ENCODE measurements at places on chromosomes 11 and 22.

- peak; percentile 32 for DNase-seq
These were observed 18.4 kb downstream of the SELENOO start for GRCh38 chr22:50218996-50219727.

- no peak for DNase-seq
These were observed 947.8 kb upstream of the CCDC90B start for GRCh38 chr11:84234011-84234410.

GRCh38 chr11:66314561-66315497 lies 2.0 kb downstream of the CD248 start:
- no peak for DNase-seq

DNA sequence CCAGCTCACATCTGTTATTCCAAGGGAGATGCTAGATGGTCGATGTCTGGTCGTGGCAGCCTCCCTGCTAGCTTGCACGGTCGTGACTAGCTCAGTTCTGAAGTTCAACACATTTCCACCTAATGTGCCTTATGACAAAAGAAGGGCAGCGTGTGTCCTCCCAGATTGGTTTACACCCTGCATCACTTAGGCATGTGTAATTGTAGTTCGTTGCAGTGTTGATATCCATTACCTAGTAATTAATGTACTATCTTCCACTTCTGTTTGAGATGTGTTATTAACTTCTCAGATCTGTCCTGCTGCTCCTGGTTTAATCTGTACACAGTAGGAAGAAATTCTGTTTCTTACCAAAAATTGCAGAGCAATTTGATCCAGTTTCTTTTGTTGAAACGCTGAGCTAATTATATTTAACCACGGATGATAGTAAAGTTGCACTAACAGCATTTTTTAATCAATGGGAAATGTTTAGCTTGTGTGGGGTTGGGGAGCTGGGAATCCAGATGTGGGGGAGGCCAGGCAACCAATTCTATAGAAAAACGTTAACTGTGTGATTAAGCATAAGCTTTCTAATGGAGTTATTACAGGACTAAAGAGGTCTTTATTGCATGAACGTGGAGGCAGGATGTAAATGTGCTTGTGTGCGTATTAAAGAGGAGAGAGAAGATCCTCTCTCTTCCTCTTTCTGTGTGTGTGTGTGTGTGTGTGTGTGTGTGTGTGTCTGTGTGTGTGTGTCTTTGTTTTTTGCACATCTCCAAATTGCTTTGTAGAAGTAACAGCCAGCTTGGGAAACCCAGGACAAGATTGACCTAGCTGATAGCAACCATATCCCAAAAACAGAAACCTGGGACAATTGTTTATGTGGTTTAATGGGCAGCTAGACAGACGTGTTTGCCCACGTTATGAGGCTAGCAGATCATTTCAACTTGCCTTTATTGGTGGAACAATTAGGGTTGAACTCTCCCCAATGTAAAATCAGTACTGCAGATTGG lies 145.7 kb upstream of the TTC12 start:
- no peak for DNase-seq

DNA sequence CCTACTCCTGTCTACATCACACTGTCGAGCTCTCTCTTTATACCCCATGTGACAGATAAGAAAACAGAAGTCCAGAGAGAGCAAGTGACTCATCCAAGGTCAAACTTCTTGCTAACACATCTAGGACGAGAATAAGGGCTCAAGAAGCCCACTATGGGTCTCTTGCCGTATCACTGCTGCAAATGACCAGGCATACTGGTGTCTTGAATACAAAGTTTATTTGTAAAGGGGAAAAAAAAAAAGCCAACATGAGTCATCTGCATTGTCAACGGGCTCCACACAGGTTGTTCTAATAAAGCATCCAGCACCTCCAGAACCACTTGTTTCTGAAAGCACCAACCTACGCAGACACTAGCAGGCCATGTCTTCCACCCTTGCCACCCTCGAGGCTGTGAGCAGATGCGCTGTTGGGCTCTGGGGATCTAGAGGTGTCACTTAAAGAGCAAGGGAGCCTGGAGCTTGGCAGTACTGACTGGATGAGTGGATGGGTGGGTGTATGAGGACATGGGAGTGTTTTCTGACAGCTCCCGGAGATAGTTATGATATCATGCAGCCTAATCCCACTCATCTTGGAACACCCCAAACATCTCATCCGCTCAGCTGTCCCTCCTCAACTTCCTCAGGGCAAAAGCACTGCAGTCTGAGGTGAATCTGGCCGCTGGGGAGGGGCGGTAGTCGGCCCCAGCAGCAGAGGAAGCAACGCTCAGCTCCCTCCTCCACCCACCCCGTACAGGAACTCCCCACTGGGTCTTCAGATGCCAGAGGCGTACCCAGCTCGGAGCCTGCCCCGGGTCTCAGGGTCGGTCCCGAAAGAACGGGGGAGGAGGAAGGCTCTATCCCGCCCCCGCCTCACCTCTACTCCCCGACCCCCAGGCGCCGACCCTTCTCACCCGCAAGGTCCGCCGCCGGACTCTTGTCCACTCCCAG lies 1.0 kb downstream of the SMCO4 start:
- peak; percentile 62 for DNase-seq

- DNase-seq: no peak
These were observed 4220.0 kb upstream of the OR11H1 start for GRCh38 chr22:11307998-11308397.

DNA sequence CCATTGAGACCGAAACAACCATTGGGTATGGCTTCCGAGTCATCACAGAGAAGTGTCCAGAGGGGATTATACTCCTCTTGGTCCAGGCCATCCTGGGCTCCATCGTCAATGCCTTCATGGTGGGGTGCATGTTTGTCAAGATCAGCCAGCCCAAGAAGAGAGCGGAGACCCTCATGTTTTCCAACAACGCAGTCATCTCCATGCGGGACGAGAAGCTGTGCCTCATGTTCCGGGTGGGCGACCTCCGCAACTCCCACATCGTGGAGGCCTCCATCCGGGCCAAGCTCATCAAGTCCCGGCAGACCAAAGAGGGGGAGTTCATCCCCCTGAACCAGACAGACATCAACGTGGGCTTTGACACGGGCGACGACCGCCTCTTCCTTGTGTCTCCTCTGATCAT lies 20.5 kb downstream of the KCNJ5 start:
- DNase-seq: no peak

DNA sequence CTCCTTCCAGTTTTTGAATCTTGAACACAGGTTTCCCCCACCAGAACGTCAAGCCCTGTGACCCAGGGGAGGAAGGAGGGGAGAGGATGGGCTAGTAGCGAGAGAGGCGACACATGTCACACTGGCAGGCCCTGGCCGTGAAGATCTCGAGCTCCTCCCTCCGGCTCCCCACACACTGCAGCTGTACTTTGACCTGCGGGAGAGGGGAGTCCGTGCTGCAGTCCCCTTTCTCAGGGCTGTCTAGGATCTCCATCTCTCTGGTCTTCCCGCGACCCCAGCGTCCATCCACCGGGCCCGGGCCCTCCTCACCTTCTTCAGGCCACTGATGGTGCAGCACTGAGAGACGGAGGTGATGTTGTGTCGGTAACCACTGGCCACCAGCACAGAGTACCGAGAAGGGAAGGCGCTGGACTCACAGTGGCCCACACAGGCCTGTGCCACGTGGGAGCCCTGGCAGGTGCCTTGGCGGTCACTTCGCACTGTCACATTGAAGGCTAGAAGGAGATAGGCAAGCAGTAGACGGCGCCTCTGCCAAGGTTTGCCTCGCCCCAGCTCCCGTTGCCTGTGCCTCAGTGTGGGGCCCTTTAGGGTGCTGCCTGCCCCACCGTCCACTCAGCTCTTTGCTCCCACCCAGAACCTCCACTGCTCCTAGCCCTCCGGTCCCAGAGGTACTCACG lies 873 bp downstream of the GPHA2 start:
- DNase-seq: peak; percentile 67

DNA sequence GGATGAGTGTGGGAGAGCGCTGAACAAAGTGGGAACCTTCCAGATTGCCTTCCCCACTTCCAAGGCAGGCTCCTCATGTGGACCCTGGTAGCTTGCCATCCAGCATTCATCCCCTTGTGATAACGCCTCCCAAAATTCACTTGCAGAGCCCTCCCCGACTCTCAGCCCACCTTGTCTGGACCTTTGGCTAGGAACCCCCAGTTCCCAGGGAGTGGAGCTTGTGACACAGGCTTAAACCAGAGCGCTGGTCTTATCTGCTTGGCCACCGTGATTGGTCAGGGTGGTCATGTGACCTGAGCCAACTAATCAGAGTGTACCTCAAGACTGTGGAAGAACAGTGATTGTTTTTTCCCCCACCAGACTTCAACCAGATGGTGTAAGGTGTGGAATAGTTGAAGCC lies 9.6 kb upstream of the SLC35C1 start:
- DNase-seq: no peak

- no peak for DNase-seq
These were observed 26.8 kb upstream of the CACNG2 start for GRCh38 chr22:36730176-36730858.

DNA sequence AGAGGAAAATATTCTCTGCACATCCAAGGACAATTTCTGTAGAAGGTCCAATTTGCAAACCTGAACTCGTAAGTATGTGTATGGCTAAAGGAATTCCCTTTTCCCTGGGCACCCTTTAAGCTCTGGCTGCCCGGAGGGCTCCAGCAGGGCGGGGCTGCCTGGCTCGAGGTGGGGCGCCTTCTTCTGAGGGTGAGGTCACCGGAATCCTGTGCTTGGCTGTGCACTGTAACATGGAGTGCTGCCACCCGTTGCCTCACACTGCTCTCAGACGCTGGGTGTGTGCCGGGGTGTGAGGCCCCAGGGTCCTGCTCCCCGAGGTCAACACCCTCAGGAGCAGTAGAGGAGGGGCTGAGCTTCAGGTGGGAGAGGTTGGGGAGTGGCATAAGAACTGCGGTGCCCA lies 61.5 kb downstream of the SYN3 start:
- DNase-seq: no peak

- DNase-seq: no peak
These were observed 100.5 kb upstream of the IGLL5 start for GRCh38 chr22:22787151-22787550.

DNA sequence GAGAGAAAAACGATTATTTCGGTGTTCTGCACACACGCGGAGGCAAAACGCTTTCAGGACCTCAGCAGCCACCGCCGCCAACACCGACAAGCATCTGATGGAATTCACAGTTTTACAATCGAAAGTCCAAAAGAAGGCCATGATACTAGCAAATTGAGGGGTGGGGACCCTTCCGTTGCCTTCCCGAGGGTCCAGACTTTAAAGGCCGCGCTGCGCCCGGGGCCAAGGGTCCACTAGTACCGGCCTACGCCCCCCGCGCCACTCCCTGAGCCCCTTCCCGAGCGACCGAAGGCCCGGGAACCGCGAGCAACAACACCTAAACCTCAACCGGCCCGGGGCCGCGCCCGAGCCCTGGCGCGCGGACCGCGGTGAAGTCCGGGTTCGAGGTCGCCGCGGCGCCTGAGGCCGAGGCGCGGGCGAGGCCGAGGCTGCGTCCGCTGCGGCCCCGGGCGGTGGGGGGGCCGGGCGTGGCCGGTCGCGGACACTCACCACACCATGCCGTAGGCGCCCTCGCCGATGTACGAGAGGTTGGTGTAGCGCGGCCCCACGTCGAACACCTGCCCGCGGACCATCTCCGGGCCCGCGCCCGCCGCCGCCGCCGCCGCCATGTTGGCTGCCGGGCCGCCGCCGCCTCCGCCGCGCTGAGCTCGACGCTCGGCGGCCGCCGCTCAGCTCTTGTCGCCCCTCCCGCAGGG lies 465 bp downstream of the MAPK1 start:
- no peak for DNase-seq

DNA sequence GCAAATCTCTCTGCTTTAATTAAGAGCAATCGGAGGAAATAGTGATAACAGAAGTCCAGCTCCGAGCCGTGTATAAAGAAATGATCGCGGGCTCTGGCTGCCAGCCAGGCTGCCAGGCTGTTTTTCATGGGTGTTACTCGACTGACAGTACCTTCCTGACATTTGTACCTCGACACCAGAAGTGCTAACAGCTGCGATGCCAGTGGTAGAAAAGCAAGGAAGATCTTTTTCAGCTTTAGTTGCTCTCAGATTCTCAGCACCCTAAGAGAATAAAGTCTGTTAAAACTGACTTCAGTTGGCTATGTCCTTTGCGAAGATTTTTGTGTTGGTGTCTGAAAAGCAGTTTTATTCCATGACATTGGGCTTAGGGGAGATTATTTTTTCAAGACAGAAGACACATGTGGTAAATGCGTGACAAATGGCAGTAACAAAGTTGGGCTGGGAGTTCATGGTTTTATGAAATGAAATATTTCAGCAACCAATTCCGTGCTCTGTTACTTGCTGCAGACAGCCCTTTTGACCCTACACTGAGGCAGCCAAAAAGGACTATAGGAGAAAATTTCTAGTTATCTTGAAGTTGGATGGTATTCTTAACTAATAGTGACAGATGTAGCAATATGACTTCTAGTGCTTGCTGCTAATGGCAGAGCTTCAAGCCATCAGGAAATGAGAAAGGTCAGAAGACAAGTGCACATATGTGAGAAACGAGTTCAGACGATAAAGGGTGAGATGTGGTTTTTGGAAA lies 296.2 kb downstream of the CNTN5 start:
- no peak for DNase-seq

DNA sequence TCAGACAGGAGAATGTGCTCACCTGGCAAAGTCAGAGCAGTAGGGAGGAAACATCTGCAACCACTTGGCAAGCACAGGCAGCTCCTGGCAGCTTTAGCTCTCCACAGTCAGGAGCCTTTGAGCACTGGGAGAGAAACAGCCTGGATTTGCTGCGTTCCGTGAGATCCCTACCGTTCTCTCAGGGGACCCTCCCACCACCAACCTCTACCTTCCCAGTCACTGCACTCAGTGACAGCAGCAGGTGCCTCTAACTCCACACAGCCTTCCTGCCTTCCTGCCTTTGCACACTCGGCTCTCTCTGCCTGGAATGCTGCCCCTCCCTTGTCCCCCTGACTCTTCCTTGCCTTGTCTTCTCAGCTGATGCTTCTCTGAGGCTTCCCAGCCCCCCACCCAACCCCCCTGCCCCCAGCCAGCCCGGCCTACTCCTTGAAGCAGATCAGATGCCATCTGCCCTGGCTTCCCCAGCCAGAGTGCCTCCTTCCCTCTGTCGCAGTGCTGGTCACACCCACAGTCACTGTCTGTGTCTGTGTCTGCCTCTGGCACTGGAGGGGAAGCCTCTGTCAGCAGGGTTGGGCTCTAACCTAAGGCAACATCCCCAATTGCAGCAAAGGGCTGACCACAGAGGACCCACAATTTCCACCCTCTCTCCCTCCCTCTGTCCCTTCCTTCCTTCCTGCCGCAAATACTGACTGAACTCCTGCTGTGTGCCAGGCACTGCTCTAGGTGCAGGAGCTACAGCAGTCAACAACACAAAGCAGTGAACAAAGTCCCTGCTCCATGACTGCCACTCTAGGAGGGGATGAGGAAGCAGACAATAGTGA lies 14.9 kb upstream of the TSKU start:
- DNase-seq: peak; percentile 29
